Activated CD8-positive, alpha-beta memory T cell treated with anti-CD3 and anti-CD28 coated beads, Interleukin-2, amount 50 U/mL, for 48 hours (primary cell): ENCODE measurements at places on chromosomes 2 and 18.
A peak's percentile ranks its signal among the peaks of the same experiment; 100 is the strongest.

DNA sequence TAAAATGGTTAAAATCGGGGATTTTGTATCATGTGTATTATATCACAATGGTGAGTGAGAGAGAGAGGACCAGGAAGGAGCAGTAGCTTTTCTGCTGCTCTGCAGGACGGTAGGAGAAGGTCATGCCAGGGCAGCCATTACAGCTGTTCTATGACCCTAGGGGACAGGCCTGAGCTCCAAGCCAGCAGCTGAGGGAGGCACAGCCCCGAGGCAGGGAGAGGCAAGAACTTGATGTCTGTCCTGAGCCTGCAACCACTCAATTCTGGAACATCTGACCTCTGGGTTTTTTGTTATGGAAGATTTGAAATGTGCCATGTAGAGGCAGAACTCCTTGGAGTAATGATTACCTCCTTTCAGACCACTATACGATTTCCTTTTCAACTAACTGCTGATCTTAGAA is 135.8 kb upstream of the SH3BP4 start:
- no peak for DNase-seq

- no peak for DNase-seq
Measured at GRCh38 chr18:63177919-63178821, 141.4 kb downstream of the BCL2 start.

DNA sequence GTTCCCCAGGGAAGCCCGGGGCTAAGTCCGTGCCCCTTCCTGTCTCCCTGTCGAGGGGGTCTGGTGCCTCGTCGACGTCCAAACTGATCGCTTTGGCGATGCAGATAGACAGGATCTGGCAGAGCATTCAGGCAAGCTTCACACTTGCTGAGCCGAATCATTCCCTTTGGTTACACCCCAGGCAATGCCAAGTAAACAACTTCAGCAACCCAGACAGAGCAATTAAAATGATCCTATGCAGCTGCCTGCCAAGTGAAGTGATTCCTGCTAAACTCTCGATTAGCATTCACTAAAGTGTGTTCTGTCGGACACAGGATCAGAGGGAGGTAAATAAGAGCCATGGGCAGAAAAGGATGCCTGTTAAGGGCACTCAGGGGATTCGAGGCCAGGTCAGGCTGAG is 108.2 kb upstream of the RAB12 start:
- DNase-seq, result no peak

DNA sequence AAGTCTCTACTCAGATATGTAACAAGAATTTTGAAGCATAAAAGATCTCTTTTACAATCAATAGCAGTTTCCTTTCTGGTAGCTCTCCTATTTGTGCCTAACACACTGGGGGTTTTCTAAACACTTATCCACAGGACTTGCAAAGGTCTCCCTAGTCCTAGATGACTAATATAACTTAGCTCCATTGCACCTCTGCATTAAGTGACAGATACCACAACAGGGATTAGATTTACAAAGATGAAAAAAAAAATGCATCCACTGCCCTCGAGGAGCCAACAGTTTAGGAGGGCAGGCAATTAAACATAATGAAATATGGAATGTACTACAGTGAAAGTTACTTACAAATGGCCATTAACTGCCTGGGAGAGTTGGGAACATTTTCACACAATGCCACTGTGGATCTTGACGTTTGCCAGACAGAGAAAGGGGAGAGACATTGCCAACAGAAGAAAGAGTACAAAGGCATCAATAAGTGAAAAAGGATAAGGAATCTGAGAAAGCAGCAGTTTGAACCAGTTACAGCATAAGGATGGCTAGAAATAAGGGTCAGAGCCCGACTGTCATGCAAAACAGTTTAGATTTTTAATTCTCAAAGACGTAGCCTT is 14.3 kb downstream of the PPP3R1 start:
- no peak for DNase-seq

- peak; percentile 84 for DNase-seq
Measured at GRCh38 chr2:27262379-27263286, at the start of gene SLC30A3. TSS of gene SLC30A3 (minus strand) at chr2:27263047. CDS start at chr2:27262906, 141 bp downstream.
